ENCODE measurements at places on chromosomes 3 and 15.

- DNase-seq, result no peak
Observed at GRCh38 chr3:160956785-160957184, 148.4 kb downstream of the B3GALNT1 start.

DNA sequence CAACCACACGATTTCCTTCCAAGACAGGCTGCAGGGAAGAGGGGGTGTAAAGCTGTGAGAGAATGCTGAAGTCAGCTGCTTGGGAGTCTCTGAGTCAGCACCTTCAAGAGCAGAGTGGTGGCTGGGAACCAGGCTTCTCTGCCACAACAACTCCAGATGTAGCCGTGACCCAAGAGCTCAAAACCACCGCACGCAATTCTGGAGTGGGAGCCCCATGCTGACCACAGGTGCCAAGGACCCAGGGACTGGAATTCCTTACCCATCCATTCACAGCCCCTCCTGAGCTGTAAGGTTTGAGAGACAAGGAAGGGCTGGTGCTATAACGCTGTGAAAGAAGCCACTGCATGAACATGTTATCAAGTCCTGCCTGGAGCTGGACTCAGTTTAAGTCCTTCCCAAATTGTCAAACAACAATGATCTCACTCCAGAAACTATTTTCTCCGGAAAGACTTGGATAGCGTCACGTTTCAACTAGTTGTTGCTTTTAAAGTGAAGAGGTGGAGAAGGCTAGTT, 61.4 kb downstream of the UMPS start:
- no peak for DNase-seq

DNA sequence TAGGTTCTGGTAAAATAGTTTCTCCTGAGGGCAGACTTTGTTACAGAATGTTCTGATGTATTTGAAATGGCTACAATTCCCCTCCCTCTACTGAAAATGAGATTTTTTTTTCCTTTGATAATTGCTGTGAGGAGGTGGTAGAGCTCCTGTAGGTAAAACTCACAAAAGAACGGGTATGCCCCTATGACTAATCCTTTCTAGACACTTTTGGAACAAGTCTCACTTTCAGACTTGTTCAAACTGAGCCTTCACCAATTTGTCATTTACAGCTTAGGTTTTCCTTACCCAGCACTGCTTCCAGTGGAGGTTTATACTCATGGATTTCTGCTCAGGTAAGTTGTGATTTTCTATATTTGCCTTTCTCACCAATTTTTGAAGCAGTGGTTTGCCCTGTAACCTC, 115.6 kb downstream of the NLGN1 start:
- DNase-seq, result no peak

- DNase-seq, result no peak
Observed at GRCh38 chr3:10417847-10418246, 87.5 kb downstream of the ATP2B2 start.

GRCh38 chr3:71724584-71725270, 475 bp downstream of the EIF4E3 start:
- DNase-seq, result no peak

- no peak for DNase-seq
Observed at GRCh38 chr3:47456984-47457383, 18.8 kb downstream of the SCAP start.

DNA sequence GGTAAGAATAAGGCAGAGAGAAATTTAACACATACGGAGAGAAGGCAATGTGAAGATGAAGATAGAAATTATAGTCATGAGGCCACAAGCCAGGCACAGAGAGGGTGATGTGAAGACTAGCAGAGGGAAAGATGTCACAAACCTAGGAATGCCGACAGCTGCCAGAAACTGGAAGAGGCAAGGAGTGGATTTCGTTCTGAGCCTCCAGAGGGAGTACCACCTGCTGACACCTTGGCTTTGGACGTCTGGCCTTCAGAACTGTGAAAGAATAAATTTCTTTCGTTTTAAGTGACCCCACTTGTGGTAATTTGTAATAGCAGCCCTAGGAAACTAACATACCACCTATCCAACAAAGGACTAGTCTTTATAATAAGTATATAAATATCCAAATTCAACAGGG, 5.0 kb upstream of the SGO1 start:
- DNase-seq, result no peak

DNA sequence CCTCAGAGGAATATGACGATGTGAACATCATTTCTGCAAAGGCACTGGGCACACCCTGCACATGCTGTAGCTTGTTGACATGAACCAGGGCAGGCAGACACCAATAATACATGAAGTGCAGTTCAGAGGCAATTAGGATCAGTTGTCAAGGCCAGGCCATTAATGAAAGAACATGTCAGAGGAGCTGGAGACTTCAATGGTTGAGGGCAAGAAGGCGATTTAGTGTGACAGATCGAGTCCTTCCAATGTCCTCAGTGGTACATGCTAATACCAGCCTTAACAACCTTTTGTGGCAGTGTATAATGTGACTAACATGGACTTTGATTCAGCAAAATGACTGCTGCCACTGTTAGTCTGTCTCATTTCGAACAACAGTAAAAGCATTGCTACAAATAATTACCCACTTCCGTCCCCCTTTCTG, 205.2 kb upstream of the NANOGP8 start:
- DNase-seq, result no peak

- DNase-seq, result no peak
Observed at GRCh38 chr15:88788816-88789215, 14.4 kb upstream of the ACAN start.

- no peak for DNase-seq
Observed at GRCh38 chr3:77906102-77906709, 866.3 kb downstream of the ROBO2 start.

DNA sequence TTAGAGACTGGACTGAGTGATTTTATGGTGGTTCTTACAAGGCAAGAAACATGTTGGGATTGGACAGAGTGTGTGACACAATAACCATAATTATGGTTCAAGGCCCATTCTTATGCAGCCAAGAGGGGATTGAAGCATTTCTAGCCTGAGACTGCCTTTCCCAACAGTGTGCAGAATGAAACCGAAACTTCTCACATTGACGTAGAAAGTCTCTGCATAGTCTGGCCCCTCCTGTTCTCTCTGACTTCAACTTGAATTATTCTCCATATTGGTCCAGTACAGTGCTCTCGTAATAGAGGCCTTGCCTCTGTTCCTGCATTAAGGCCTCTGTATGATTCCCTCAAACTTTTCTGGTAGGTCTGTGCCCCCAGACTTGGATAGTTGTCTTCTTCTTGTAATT, 138.3 kb downstream of the DIPK2A start:
- no peak for DNase-seq

DNA sequence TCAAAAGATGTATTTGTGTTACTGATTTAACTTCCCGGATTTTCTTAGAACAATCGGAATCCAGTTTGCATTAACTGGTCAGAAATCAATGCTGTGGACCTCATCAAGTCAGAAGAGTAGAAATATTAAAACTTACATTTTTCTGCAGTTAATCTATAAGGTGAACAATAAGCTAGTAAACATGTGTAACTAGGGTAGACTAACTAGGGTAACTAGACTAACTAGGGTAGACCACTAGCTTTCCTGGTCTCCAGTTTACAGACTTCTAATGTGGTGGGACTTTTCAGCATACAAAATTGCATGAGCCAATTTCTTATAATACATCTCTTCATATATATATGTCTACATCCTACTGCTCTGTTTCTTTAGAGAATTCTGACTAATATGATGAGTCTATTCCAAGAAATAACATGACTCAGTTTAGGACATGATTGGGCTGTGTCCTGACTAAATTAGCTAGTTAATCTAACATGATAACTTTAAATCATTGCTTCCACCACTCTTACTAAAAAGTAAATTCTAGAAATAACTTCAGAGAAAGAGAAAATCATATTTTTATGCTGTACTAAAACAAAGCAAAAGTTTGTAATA, 5.3 kb downstream of the PLSCR2 start:
- no peak for DNase-seq

GRCh38 chr3:101638261-101638745, 38.6 kb downstream of the ZBTB11 start:
- no peak for DNase-seq

DNA sequence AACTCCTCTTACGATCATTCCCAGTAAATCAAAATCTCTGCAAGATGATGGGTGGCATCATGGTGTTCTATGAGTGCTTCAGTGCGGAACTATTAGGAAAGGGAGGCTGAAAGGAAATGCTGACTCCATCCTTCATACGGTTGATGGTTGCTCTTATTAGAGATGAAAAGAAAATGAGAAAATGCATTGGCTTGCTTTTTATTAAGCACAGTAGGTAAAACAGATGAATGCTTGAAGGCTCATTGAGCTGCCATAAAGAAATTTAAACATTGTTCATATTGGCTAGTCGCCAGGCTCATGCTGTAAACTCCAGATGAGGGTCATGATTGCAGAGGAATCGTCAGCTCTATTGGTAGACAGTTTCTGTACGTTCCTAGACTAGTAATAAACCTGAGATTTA, 115.8 kb downstream of the EPHA3 start:
- no peak for DNase-seq

- DNase-seq, result no peak
Observed at GRCh38 chr15:26864664-26865191, 2.1 kb upstream of the GABRA5 start.

DNA sequence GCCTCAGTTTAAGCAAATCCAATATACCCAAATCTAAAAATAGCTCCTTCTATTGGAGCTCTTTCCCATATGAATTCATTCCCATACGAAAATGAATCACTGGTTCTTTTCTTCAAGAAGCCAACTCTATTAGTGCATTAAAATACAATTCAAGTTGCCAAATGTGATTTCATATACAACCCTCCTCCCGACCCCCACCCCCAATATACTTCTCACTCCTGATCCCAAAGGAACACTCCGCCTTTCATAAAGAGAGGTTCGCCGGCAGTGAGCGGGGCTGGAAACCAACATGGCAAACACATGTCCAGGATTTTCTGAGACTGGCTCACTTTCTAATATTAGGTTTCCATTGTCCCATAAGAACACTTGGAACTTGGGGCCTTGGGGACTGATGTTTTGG, 48.5 kb downstream of the MAGEF1 start:
- DNase-seq, result no peak

DNA sequence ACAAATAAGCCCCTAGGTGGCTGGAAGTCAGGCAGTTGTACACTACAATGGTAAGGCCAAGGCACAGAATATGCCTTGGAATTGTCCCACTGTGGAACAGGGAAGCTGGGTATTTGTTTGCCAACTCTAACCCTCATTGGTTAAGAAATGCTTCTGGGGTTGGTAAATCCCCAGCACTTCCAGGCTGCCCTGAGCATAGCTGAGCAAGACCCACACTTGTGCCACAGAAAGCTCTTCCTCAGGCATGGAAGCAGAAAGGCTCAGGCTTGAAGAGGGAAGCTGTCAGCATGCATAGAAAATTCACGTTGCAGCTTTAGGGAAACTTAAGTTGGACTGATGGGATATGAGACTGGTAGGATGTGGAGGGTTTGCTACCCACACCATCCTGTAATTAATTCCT, 86.9 kb upstream of the PLCL2 start:
- DNase-seq, result no peak

GRCh38 chr3:140540262-140540661, 137.6 kb upstream of the TRIM42 start:
- no peak for DNase-seq

- DNase-seq, result no peak
Observed at GRCh38 chr3:87798567-87798947, 260.2 kb downstream of the CGGBP1 start.

GRCh38 chr3:186454881-186455703, 89.1 kb downstream of the CRYGS start:
- no peak for DNase-seq

- DNase-seq, result no peak
Observed at GRCh38 chr3:64276131-64276530, 50.9 kb upstream of the PRICKLE2 start.

DNA sequence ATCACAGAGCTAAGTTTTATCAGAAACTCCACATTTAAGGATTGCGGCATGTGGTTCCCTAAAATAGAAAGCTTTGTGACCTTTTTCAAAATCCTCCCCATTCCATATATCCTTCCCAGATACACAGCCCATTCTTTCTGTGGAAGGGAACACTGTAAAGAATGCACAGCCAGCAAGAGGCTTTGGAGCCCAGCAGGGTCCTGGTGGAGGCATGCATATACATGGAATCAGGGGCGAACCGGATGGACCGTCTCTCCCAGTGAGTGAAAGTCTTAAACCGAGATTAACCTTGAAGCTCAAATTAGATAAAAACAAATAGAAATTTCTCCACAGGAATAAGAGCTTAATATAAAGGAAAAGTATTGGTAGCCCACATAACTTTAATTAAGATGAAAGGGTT, 436.2 kb upstream of the MDFIC2 start:
- no peak for DNase-seq

- DNase-seq, result no peak
Observed at GRCh38 chr15:67142767-67143100, 77.3 kb downstream of the SMAD3 start.

DNA sequence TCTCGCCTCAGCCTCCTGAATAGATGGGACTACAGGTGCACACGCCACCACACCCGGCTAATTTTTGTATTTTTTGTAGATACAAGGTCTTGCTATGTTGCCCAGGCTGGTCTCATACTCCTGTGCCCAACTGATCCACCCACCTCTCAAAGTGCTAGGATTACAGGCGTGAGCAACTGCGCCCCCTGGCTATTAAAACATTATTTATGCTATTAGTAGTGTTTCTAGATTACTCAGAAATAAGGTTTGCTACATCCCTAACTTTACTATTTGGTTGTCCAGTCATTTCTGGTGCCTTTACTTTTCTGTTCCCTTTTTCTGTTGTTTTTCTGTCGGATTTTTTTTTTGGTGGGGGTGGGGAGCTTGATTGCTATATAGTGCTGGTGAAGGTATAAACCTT, 393.6 kb upstream of the TPM1 start:
- DNase-seq, result no peak

DNA sequence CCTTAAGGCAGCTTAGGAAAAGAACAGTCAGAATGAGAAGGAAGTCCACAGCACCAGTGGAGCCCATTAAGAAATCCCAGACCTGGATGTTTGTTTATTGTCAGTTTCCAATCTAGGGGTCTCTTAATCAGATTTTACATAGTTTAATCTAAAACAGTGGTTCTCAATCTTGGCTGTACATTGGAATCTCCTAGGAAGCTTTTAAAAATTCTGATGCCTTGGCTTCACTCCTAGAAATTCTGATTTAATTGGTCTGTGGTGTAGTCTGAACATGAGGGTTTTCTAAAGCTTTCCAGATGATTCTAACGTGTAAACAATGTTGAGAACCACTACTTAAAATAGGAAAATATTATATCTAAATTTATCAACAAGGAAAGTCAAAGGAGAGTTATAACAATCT, 56.6 kb upstream of the SPRED1 start:
- no peak for DNase-seq

Measured in stimulated activated CD8-positive, alpha-beta memory T cell treated with anti-CD3 and anti-CD28 coated beads, Interleukin-7, amount 100 ng/mL, for 4 hours (primary cell).